H4 (cell line): ENCODE measurements at places on chromosomes 2 and 18. TPM values are rescaled to one million over a fixed set of nuclear protein-coding genes. Genes with fewer than 3 reads are reported as not detected.

RSAD2 gene
- total RNA-seq = 1.2 and 1.7 TPM in 2 replicates

GPR17 gene
- not detected in 2 replicates for total RNA-seq

DNA sequence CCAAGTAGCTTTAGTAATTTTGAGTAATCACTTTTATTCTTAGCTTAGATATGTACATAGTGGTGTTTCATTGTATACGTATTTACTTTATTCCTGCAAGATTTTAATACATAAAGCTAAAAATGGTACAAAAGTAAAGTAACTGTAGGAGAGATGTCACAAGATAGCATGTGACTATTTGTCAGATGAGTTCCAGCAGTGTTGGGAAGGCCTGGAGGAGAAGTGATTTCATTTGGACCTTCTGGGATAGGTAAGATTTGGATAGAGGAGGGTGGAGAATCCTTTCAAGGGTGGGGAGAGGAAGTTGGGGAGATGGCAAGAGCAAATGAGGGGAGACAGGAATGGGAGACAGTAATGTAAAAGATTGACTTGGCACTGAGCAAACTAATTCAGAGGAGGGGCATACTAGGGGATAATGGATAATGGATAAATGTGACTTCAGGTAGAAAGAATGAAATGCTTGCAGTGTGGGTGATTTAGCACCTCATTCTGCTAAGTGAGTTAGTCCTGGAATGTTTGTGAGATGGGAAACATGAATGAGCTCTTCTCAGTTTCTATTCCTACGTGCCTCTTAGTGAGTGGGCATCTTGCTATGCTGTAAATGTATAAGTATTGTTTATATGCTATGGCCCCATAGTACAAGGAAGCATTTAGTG lies 10.5 kb downstream of the WDR43 start:
- no peak for DNase-seq

- DNase-seq = peak; percentile 21
Observed at GRCh38 chr2:185456517-185456916, 282.1 kb upstream of the FSIP2 start.

- no peak for DNase-seq
Observed at GRCh38 chr2:241924909-241925250, 55.4 kb downstream of the RTP5 start.

DNA sequence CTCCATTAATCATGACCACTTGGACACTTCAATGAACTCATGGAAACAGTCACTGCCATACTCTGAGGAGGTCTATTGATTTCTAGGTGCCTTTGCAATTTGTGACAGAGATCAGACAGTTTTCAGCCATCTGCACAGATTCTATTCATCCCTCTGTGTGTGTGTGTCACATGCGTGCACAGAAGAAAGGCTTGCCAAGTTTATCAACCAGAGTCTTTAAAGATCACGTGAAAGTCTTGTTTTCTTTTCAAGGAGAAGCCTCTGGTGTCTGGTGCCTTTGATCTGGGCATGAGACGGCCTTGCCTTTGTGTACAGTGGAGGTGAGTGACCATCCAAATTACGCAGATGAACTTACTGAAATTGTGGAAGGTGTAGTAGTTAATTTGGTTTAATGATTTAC lies 164.2 kb downstream of the VAPA start:
- DNase-seq = no peak

DNA sequence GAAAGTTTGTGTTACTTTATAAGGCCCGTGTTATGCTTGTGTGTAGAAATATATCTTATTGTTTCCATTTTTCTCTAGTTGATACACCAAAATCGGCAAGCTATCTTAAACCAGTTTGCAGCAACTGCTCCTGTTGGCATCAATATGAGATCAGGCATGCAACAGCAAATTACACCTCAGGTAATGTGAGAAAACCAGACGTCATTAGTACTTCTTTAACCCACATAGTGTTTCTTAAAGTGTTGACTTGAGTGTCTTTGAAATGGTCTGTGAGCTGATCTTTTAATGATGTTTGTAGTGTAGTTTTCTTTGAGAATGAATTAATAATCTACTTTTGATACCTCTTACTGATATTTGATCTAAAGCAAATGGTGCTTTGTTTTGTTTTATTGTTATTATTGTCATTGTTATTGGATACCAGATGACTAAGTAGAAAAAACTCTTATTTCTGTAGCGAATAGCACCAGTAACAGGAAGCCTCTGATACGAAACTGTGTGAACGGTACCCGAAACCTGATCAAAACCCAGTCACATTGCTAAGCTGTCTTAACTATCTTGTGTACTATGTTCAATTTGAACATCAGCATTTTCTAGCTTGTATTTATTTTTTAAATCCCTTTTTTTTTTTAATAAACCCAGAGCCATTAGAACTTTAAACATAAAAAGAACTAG lies 53.7 kb downstream of the PTRHD1 start:
- no peak for DNase-seq

- no peak for DNase-seq
Observed at GRCh38 chr2:108189316-108189715, 50.5 kb upstream of the SULT1C3 start.
